ENCODE measurements at places on chromosomes 11 and 22.

GRCh38 chr11:115869780-115870431 lies 365.7 kb upstream of the CADM1 start:
- DNase-seq = no peak

DNA sequence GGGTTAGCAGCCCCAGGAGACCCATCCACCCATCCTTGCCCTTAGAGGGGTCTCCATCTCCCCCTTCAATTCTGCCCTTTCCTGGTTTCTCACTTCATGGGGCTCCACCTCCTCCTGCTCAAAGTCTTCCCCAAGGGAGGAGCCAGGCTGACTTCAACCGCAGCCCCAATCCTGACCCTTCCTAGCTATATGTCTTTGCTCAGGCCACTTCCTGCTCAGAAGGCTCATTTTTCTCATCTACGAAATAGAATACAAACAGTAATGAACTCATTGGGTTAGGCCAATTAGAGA lies 24.5 kb downstream of the POU2AF1 start:
- DNase-seq = no peak

GRCh38 chr11:88806410-88806809 lies 259.4 kb downstream of the GRM5 start:
- DNase-seq = no peak

DNA sequence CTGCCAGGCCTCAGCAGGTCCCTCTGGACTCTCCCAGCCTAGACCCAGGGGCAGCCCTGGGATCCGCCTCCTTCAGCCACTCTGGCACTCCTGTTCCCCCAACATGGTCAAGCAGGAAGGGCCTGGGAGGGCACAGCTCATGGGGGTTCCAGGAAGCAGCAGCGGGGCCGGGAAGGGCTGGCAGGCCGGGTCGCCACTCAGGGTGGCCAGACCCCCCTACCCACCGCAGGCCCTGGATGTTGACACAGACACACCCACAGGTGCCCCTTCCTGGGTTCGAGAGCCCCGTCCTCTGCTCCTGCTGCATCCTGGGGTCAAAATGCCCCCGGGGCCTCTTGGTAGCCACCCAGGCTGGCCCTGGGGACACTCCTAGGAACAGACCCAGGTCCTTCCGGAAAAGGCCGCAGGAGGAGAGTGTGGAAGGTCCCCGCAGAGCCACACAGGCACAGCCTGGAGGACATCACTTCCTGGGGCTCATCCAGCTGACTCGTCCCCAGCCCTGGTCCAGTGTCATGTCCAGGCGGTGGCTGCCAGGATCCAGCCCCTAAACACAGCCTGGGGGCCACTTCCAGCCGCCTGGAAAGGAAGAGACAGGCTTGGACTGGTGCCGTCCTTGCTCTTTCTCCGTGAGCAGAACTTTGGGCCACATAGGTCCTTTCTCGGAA lies 6.8 kb upstream of the PIM3 start:
- no peak for DNase-seq

- DNase-seq = no peak
Measured at GRCh38 chr22:45686836-45687235, 15.2 kb downstream of the ATXN10 start.

GRCh38 chr22:43827003-43827735 lies 15.1 kb upstream of the EFCAB6 start:
- DNase-seq = no peak

GRCh38 chr11:46759196-46759595 lies 40.2 kb downstream of the F2 start:
- DNase-seq = no peak

DNA sequence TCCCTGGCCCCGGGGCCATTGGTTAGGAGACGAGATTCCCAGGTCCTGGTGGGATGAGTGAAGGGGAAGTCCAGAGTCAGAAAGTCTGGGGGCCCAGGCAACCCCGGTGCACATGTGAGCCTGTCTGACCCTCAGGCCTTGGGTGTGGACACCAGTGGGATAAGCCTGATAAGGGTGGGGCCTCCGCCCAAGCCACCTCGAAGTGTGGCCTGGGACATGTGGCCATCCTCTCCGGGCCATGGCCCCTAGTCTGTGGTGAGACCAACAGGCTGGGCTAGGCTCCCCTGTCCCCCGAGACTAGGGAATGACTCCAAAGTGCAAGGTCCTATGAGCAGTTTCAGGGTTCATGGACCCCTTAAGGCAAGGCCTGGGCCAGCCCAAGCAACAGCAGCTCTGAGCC lies 6.3 kb downstream of the CABP7 start:
- DNase-seq = no peak

DNA sequence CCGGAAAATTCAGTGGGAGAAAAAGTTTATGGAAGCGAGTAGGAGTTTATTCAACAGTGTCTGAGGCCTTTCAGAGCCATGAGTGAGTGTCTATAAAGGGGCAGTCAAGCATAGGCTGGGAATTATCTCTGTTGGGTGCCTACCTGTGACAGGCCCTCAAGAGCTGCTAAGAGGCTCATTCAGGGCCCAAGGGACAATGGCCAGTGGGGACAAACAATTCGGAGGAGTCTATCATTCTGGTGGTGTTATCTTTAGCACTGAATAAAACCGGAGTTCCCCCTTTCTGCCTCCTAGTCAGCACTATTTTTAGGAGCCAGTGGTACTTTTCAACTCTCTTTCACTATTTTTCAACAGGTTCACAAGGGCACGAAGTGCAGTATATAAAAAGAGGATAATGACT lies 89.5 kb upstream of the HTATIP2 start:
- no peak for DNase-seq

DNA sequence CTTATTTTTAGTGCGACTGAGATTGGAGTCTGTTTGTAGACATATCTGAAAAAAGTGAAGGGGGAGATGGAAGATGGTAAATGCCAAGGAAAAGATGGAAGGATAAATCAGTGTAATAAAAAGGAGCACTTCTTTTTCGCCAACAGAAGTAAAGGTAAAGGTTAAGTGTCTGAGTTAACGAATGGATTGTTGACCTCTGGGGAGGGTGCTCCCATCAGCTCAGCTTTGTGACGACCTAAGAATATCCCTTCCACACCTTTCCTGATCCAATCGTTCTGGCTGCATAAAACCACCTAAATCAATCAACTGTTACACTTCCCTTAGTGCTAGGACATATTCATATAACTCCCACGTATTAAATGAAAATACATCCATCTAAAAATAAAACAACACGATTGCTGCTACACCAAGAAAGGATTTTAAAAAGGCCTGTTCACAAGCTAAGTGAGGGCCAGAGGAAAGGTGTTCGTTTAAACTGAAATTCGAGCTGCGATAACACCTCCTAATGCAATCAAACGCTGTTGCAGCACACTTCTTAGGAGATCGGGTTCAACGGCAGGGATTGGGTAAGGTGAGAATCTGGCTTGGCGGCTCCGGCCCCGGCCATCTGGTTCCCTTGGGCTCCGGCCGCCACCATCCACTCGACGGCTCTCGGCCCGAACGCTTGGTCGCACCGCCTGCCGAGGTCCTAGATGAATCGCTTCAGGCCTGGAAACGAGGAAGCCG lies 658 bp downstream of the C11orf71 start:
- DNase-seq = no peak

DNA sequence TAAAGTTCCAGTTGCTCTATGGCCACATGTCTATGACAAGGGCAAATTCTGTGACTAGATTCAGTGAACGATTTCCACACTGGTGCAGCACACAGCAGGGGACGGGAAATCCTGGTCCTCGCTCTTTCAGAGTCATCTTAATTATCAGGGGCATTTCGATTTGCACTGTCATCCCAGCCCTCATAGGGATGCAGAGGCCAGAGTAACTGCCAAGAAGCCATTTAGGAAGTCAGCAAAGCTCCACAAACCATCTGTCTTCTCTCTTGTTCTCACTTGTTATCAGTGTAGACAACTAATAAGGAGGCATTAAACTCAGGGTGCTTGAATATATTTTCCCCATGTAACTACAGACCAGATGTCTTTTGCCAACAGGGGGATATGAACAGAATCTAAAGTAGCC lies 151.7 kb downstream of the STK33 start:
- DNase-seq = no peak

GRCh38 chr11:67345920-67346819 lies 7.2 kb downstream of the POLD4 start:
- DNase-seq = no peak

GRCh38 chr22:39530692-39531331 lies 1.7 kb downstream of the RPS19BP1 start:
- DNase-seq = no peak

- no peak for DNase-seq
Measured at GRCh38 chr11:15228331-15228849, 113.7 kb downstream of the INSC start.

GRCh38 chr11:85348945-85349344 lies 278.2 kb downstream of the DLG2 start:
- DNase-seq = no peak

- DNase-seq = no peak
Measured at GRCh38 chr11:28245131-28245530, 136.9 kb downstream of the METTL15 start.

DNA sequence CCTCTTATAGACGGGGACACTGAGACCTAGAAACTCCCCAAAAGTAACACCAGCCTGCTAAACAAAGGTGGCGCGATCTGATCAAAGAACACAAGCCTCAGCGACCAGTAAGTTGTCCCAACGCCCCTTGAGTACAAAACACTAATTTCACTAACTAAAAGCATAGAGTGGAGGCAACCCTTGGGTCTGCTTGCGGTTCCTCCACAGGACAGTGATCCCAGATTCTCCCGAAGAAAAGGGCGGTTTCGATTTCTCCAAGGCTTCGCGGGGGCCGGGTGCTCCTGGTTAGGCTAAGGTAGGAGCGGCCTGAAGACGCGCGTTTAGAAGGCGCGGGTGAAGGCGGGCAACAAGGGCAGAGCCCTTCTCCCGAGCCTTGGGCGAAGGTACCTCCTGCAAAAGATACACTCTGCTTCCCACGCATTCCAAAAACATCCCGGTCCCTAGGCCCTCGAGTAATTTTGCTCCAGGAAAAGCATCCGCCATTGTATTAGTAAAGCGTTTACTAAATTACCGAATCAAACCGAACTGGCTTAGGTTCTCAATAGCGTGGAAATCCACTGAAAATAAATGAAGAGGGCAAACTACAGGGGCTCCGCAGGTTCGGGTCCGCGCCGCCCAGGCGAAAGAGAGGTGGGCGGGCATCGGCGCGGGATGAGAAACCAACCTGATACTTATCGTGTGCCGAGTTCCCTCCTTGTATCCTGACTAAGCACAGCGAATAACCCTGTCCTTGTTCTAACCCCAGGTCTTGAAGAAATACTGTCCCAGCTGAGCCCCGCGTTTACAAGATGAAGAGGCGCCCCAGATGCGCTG lies 2.0 kb downstream of the WT1 start:
- DNase-seq = no peak

Data from stimulated activated CD4-positive, alpha-beta T cell treated with anti-CD3 and anti-CD28 coated beads, Interleukin-1b, Interleukin-23, amount 100 ng/mL, for 1 hour (primary cell).